ENCODE measurements at places on chromosomes 7 and 10.

GRCh38 chr10:93074597-93075368 is 1.1 kb downstream of the CYP26A1 start:
- DNase-seq, result no peak

DNA sequence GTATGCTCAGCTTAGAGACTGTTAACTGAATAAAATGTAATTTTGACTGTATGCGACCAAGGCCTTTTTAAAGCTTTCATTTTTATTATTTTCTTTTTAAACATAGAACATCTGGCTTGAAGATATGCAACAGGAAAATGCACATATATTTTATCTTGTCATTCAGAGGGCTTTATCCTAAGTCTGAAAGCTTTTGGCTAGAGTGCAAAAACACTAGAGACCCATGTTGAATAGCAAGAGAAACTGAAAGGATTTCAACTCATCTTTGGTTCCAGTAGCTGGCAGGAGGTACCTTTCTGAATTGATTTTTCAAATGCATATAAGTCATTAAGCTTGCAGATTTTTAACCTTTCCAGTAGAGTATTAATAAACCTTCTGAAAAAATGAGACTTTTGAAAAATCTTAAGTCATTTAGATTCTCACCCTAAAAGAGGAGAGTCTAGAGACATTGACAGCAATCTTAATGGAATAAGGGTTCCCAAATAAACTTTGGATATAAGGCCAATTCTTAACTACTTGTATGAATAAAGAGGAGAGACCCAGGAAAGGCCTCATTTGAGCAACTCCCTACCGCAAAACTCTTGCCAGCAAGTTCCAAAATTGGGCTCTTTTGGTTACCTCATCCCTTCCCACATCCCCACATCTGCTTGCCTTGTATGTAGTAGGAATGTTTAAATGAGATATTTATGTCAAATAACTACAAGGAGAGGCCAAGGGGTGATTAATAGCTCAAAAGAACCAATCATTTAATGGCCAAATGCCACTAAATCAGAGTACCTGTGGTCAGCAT is 454.4 kb downstream of the HTR7 start:
- DNase-seq, result no peak

DNA sequence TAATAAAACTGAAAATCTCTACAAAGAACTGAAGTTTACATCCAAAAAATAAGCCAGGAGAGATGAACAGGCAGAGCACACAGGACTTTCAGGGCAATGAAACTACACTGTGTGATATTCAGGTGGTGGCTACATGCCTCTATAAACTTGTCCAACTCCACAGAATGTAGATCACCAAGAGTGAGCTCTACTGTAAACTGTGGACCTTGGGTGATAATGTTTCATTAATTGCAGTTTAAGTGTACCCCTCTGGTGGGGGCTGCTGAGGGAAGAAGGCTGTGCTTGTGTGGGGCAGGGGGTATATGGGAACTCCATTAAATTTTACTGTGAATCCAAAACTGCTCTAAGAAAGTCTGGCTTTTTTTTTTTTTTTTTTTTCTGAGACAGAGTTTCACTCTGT is 22.7 kb downstream of the YWHAG start:
- no peak for DNase-seq

DNA sequence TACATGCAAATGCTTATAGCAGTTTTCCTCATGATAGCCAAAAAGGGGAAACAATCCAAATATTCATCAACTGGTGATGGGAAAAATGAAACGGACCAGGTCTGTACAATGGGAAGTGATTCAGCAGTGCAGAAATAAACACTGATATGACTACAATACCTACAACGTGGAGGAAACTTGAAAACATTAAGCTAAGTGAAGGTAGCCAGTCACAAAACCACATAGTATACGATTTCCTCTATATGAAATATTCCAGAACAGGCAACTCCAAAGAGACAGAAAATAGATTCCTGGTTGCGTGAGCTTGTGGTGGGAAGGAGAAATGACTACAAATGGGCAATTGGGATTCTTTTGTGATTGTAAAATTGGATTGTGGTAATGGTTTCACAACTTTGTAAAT is 263.1 kb upstream of the PITRM1 start:
- no peak for DNase-seq

DNA sequence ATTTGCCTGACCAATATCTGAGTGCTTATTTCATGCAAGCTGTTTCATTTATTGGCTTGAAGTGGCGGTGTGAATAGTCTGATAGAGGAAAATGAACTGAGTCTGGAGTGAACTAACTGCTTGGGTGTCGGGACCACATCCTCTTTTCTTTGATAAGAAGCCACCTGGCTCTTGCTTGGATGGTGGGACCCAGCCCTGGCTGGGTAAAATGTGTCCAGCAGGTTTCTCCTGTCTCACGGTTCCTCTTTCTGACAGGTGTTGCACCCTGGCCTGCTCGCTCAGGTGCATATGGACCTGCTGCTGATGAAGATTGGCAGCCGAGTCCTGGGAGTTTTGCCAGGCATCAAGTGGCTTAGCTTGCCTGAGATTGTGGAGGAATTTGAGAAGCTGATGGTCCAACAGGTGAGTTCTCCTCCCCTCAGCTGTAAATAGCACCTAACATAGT is 1.6 kb downstream of the ADCK2 start:
- DNase-seq, result no peak

- no peak for DNase-seq
Observed at GRCh38 chr10:131474416-131474815, 162.9 kb upstream of the TCERG1L start.

- no peak for DNase-seq
Observed at GRCh38 chr10:91295346-91295745, 74.9 kb downstream of the PCGF5 start.

DNA sequence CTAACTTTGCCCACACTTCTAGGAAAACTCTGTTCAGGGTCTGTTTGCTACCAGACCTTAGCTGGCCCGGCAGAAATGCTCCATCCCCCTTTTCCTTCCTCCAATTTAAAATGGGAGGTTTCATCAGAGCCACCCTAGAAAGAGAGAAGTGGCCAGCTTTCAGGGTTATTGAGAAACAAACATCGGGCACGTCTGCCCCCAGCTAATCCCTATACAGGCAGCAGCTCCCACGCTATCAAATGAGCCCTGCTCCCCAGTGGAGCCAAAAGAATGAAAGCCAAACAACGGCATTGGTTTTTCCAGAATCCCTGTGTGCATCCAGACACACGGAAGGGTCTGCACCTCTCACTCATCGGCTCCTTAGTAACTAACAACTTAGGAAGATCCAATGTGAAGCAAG is 132.5 kb downstream of the GRID1 start:
- DNase-seq, result no peak

- DNase-seq, result no peak
Observed at GRCh38 chr7:78207269-78207668, 408.7 kb downstream of the PHTF2 start.

DNA sequence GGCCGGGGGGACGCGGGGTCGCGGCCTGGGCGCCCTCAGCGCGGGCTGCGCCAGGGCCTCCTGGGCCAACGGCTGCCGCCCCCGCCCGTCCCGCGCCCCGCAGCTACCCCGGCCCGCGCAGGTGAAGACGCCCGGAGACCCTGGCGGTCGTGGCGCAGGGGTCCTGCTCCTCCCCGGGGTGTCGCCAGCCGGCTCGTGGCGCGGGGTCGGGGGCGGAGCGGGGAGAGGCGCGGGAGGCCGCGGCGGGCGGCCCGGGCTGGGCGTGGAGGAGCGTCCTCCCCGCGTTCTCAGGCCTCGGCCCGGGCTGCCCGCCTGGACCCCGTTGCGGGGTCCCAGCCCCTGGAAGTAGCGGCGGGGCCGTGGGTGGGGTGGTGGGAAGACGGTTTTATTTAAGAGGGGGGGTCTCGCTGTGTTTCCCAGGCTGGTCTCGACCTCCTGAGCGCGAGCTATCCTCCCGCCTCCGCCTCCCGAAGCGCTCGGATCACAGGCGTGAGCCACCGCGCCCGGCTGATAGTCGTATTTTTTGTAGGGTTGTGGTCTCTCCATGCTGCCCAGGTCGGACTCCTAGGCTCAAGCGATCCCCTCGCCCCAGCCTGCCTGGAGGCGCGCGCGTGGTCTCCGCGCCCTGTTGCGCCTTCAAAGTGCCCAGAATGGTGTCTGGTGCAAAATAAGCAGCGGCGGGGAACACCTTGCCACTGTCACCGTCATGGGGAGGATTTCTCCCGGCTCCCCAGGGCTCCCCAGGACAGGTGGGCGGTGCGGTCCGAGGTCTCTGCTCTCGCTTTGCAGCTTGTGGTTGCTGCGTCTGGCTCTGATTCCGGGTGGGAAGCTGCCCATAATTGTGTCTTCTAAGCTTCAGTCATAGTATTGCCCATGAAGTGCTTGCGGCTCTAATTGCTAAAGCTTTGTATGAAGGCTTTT is 15.3 kb upstream of the SUN1 start:
- peak; percentile 54 for DNase-seq

- DNase-seq, result no peak
Observed at GRCh38 chr10:33229949-33230267, 104.6 kb downstream of the NRP1 start.

DNA sequence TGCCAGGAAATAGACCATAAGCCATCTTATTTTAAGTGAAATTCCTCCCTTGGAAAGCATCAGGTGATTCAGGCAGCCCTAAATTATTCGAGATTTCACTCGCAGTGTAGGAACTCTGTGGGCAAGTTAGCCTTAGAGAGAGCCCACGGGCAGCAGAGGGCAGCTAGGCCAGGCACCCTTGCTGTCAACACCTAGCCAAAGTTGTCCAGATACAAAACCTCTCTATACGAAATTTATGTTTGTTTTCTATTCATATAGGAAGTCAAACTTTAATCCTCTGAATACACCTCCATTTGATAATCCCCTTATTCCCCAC is 1043.5 kb downstream of the GATA3 start:
- no peak for DNase-seq

GRCh38 chr7:115094163-115094562 is 172.3 kb downstream of the MDFIC start:
- DNase-seq, result no peak

DNA sequence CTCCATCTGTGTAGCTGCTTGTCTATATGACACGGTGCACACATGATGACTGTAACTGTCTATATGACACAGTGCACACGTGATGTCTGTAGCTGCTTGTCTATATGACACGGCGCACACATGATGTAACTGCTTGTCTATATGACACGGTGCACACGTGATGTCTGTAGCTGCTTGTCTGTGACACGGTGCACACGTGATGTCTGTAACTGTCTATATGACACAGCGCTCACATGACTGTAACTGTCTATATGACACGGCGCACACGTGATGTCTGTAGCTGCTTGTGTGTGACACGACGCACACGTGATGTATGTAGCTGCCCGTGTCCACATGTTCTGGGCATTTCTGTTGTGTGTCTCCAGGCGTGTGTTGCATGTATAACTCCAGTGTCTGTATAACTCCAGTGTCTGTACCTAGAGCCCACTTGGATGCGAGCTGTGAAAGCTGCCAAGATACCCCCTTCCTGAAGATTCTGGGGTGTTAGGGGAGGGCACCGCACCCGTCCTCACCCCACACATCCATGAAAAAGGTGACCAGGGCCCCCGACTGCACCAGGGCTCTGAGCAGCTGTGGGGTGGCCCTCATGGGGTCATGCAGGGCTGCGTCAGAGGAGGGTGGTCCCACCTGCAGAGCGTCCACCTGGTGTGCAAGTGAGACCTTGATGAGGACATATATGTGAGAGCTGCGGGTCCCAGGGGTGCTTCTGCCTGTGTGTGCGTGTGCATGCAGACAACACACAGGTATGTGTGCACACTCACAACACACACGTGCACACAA is 137.9 kb downstream of the ELFN1 start:
- no peak for DNase-seq

DNA sequence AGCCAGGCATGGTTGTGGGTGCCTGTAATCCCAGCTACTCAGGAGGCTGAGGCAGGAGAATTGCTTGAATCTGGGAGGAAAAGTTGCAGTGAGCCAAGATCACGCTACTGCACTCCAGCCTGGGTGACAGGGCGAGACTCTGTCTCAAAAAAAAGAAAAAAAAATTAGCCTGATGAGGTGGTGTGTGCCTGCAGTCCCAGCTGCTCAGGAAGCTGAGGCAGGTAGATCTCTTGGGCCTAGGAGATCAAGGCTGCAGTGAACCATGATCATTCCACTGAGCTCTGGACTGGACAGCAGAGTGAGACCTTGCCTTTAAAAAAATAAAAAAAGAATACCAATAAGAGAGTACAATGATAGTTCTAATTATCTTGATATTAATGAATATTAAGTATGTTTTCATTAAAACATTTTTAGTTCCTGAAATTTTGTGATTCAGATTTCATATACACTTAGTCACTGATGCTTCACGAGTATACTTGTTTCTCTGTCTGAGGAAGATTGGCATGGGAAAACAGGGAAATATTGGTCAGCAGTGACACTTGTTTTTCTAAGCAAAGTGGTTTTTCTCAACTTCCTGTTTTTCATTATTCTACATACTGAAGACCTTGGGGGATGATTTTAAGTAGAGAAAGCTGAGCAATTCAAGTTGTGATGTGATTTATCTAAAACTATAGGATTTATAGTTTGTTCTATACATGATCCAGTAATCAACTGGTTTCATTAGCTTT is 76.8 kb downstream of the ADK start:
- DNase-seq, result no peak

DNA sequence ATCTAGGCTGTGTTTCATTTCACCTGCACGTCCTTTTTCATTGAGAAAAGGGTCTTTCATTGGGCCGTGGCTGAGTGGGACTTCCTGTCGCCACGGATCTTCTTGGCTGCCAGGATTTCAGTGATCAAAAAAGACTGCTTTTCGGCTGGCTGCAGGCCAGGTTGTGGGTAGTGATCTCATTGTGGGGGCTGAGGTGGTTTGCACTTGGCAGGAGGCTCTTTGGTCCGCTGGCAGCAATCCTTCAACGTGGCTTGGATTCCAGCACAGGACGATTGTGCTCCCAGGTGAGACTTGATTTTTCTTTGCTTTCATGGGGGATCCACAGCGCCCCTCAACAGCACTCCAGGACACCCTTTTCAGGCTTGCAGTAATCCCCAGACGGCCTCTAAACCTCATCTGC is 29.0 kb upstream of the ZNF273 start:
- DNase-seq, result no peak

GRCh38 chr7:68245688-68246087 is 1249.1 kb downstream of the TYW1 start:
- DNase-seq, result no peak

- no peak for DNase-seq
Observed at GRCh38 chr10:78807504-78808203, 261.1 kb upstream of the ZMIZ1 start.

DNA sequence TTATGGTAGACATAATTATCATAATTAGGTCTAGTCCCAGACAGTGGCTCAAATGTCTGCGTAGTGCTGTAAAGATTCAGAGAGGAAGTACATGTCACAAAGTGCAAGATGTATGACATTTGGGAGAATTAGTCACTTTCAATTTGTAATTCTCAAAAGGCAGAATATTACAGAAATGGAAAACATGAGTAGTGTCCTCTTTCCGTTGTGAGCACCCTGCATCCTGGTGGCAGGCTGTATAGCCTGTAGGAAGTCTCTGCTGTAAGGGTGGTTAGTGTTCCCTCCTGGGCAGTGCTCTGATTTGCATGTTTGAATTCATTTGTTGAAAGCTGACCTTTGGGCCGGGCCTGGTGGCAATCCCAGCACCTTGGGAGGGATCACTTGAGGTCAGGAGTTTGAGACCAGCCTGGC is 17.0 kb downstream of the CDK14 start:
- peak; percentile 8 for DNase-seq

Data from activated T-cell treated with anti-CD3 and anti-CD28 coated beads, Interleukin-2, amount 50 U/mL, for 72 hours (primary cell).